ENCODE measurements at places on chromosomes 3 and 15.

DNA sequence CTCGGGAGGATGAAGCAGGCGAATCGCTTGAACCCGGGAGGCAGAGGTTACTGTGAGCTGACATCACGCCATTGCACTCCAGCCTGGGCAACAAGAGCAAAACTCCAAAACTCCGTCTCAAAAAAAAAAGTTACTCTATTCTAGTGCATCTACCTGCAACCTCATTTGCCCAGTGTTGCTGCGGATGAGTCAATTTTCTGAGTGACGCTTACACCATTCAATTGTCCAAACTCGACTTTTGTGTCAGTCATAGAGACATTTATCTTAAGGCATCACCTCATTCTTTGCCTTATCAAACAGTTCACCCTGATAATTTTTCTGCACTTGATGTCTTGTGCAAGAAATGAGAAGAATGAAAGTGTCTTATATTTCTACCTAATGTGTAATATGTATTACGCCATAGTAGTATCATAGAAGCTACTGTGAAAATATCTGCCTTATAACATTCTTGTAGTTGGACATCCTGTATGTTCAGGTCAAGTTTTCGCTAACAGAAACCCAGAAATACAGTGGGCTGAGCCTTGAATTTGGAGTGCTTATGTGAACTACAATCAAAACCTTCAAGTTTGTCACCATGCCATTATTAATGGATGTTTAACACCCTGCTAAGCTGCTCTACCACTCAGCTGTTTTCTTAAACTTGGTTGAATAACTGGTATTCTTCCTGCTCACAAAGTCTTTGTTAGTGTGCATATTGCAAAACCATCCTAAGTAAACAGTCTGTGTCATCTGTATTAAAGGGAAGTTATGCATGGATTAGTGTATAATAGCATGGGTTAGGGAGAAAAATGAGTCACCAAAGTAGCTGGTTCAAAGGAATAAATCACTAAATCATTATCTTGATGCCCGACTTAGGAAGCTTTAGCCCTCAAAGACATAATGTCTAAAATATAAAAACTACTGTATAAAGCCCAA, 531.0 kb upstream of the NR2F2 start:
- DNase-seq, result peak; percentile 72

DNA sequence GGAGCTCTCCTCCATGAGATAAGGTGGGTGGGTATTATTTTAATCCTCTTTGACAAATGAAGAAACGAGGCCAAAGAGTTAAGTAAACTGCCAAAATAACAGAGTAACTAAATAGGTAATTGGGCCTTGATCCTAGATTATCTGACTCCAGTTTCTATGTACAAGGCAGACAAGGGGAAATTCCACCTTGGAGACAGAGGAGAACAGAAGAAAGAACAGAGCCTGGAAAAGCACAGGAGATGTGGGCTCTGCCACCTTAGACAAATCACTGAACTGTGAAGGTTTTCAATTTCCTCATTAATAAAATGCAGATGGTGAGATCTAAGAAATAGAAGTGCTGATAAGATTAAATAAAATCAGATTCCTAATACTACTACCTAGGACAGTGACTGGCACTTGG, 310.2 kb upstream of the TLE3 start:
- no peak for DNase-seq

GRCh38 chr3:143526011-143526545, 322.2 kb downstream of the SLC9A9 start:
- peak; percentile 21 for DNase-seq

DNA sequence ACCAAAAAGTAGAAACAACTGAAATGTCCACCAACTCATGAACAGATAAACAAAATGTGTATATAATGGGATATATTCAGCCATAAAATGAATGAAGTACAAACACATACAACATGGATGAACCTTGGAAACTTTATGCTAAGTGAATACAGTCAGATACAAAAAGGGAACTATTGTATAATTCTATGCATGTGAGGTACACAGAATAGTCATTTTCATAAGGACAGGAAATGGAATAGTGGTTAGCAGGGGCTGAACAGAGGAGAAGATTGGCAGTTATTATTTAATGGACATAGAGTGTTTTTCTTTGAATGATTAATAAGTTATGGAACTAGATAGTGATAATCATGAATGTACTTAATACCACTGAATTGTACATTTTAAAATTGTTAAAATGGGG, 20.0 kb upstream of the TRANK1 start:
- DNase-seq, result no peak

- peak; percentile 28 for DNase-seq
These were observed 104.2 kb downstream of the ITPR1 start for GRCh38 chr3:4597208-4597985.

DNA sequence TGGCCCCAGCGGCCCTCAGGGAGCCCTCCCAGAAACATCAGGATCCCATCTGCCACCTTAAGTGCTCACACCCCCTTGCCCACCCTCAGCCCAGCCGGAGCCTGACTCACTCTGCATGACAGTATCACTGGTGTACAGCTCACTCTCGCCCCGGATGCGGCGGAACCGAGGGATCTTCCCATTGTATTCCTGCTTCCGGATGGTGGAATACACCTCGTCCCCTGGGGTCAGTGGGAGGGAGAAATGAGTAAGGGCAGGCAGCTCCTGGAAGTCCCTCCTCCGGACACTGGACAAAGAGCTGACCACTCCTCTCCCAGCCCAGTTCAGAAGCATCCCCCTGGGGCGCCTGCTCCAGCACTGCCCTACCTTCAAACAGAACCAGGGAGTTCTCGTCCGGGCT, 16.5 kb downstream of the SEMA7A start:
- peak; percentile 60 for DNase-seq

DNA sequence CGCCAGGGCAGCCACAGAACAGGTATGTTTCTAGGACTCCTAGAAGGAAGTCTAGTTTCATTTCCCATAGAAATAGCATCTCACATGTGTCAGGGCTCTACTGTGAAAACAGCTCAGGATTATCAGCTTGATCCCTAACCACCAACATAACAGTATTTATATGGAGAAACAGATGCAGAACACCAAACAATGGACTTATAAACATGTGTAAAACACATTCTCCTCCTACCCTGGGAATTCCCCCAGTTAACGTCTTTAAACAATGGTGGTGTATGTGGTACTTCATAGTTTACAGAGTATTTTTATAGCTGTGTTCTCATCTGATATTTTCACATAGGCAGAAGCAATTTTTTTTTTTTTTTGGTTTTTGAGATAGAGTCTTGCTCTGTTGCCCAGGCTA, 9.7 kb downstream of the TNFSF10 start:
- peak; percentile 24 for DNase-seq

- no peak for DNase-seq
These were observed 4.8 kb upstream of the CSRNP1 start for GRCh38 chr3:39158148-39158715.

GRCh38 chr15:52144656-52145178, 32.1 kb upstream of the BCL2L10 start:
- peak; percentile 67 for DNase-seq

- DNase-seq, result no peak
These were observed 10.2 kb downstream of the CD276 start for GRCh38 chr15:73694419-73694818.

- DNase-seq, result peak; percentile 67
These were observed 8.9 kb downstream of the TPM1 start for GRCh38 chr15:63051156-63052066.

DNA sequence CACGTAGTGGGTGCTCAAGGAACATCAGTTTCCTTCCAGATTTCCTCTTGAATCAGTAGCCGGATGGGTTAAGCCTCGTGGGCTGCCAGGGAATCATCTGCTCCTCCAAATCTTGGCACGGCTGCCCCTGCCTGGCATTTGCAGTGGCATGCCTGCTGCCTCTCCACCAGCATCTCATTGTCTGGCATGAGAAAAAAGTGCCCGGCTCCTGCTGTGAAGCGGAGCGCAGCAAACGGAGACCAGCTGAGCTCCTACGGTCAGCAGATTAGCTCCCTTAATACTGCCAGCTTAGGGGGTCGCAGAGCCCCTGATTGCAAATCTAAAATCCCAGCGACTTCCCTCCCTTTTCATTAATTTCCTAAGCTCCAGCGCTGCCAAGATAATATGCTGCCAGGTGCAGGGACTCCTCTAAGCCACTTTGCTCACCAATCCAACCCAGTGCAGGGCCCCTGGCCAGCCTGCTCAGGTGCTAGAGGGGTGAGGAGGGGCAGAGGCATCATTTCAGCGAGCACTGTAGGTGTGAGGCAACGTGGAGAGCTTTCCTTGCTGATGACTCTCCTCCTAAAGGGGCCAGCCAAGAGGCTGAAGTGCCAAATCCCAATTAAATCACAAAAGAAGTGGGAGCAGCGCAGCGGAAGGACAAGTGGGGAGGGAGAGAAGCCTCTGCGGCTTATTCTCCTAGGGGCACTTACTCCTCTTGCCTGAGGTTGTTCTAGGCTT, 49.6 kb upstream of the ST8SIA2 start:
- DNase-seq, result no peak

- no peak for DNase-seq
These were observed 103.5 kb upstream of the FXR1 start for GRCh38 chr3:180808823-180809575.

DNA sequence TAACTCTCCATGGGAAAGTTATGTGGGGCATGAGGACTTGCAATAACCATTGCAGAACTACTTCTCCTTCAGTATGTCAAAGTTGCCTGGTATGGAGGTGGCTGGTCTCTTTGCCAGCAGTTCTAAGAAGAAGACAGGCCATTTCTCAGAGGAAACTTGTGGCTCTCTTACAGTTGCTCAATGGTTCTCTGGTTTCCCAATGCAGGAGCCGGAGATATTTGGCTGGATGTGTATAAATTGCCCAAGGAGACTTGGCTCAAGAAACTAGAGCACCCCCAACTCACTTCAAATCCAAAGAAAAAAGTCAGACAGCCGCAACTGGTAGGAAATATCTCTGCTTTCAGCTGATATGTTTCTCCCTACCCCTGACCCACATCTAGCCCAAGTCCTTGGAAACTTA, 24.2 kb downstream of the WDR93 start:
- DNase-seq, result no peak

- peak; percentile 87 for DNase-seq
These were observed 24.9 kb downstream of the ABTB1 start for GRCh38 chr3:127697551-127698240.

GRCh38 chr15:42973114-42973513, 52.5 kb upstream of the TTBK2 start:
- no peak for DNase-seq

GRCh38 chr15:38068626-38069391, 134.4 kb downstream of the TMCO5A start:
- DNase-seq, result peak; percentile 92

DNA sequence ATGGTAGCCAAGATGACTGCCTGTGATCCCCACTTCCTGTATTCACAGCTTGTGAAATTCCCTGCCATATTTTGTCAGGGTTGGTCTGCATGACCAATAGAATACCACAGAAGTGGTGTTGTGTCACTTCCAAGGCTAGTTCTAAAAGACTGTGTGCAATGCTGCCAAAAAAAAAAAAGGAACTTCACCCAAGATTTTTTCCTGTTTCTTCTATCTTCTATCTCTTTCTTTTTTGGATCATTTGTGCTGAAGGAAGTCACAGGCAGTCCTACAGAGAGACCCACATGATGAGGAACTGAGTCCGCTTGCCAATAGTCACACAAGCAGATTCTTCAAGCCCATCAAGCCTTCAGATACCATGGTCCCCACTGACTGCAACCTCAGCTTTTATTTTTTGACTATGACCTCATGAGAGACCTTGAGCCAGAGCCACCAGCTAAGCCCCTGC, 18.1 kb upstream of the RAF1 start:
- DNase-seq, result peak; percentile 70

DNA sequence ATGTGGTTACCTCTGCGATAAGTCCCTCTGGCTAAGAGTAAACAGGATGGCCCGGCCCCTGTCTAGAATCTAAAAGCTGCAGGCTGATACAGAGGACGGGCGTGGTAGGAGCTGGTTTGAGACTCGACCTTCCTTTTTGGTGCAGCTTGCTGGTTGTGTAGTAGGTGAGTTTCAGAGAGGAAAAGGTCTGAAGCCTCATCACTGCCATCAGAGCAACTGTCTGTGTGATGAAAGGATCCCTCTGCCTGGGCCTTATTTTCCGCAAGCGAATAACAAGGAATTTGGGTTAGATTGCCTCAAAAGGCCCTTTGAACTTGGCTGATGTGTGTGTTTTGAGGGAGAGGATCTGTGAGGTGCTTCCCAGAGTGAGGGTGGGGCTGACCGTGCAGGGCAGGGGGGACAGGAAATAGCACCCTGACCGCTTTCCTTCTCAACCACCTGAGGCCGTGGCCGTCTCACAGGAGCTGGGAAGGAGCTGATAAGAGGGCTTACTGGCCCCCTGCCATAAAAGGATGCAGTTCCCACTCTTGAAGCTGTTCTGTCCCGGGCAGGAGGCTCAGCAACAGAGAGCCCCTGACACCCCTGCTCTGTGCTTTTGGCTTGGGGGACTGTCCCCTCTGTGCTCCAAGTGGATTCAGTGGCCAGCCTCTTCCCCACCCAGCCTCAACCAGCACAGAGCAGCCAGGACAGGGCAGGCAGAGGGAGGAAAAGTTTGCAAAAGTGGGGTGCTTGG, 45.6 kb upstream of the TFRC start:
- DNase-seq, result no peak

DNA sequence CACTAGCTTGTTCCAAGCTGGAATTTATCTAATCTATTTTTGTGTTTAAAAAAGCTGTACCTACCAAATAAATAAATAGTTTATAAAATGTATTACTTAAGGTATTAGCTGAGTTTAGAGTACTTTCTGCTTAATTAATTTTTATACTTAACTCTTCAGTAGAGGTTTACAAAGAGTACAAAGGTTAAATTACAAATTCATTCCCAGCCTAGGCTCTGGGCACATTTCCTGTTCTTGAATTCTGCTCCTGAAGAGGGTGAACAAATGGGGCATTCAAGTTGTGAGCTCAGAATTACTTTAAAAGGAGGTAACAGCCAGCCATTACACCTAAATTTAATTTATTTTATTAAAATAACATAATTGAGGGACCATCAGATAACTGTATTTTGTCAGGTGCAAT, 26.4 kb downstream of the MKRN2 start:
- DNase-seq, result no peak

GRCh38 chr3:171442184-171442583, 18.0 kb downstream of the TNIK start:
- no peak for DNase-seq

GRCh38 chr3:37718632-37719031, 143.0 kb upstream of the CTDSPL start:
- DNase-seq, result no peak

DNA sequence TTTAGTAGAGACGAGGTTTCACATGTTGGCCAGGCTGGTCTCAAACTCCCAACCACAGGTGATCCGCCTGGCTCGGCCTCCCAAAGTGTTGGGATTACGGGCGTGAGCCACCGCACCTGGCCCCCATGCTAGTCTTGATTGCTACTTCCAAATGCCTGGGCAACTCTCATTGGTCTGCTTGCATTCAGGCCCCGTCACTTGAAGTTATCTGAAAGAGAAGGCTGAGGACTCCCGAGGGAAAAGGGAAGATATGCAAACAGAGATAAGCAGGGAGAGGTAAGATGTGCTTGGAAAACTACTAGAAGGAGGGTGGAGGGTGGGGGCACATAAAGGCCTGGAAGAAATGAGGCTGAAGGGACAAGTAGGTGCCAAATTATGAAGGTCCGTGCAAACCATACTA, 4.4 kb upstream of the LPP start:
- DNase-seq, result no peak

- DNase-seq, result peak; percentile 64
These were observed 113.5 kb downstream of the FNDC3B start for GRCh38 chr3:172152874-172153273.
